ENCODE measurements at places on chromosomes 7 and 10.

GRCh38 chr10:62498271-62498670, 124.1 kb downstream of the ZNF365 start:
- DNase-seq: no peak

GRCh38 chr10:113305871-113306270, 247.0 kb upstream of the HABP2 start:
- no peak for DNase-seq

DNA sequence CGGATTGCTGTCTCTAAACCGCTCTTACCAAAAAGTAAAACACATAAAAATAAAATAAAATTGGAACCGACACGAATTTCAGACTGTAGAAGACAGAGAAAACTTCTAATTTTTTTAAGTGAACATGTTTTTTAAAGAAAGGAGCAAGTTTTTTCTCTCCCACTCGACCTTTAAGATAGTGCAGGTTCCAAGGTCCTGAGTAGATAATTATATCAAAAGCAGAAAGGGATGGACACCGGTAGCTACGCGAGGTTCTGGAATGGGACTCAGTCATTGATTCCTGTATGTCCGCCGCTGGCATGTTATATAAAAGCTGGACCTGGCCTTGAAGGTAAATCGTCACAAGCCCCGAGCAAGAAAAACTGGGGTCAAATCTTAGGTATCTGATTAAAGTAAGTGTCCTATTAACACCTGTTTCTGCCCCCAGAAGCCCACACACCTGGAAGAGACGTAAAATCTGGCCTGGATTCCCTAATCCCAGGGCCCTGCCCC, 462 bp upstream of the CISD1 start:
- no peak for DNase-seq

- no peak for DNase-seq
Measured at GRCh38 chr10:132806561-132807003, 20.6 kb upstream of the NKX6-2 start.

- DNase-seq: no peak
Measured at GRCh38 chr7:16484453-16485158, 19.1 kb upstream of the SOSTDC1 start.

- no peak for DNase-seq
Measured at GRCh38 chr10:69851306-69851705, 49.6 kb downstream of the COL13A1 start.

- DNase-seq: no peak
Measured at GRCh38 chr7:151415375-151416105, 5.7 kb upstream of the WDR86 start.

GRCh38 chr7:111324228-111324627, 233.3 kb downstream of the LRRN3 start:
- DNase-seq: no peak

- DNase-seq: no peak
Measured at GRCh38 chr7:132687981-132688383, 111.7 kb upstream of the PLXNA4 start.

GRCh38 chr10:130956251-130956650, 355.3 kb downstream of the TCERG1L start:
- no peak for DNase-seq

GRCh38 chr7:99997545-99998137, 17.8 kb upstream of the ZKSCAN1 start:
- DNase-seq: no peak

- DNase-seq: no peak
Measured at GRCh38 chr7:40579401-40579800, 444.6 kb downstream of the SUGCT start.

DNA sequence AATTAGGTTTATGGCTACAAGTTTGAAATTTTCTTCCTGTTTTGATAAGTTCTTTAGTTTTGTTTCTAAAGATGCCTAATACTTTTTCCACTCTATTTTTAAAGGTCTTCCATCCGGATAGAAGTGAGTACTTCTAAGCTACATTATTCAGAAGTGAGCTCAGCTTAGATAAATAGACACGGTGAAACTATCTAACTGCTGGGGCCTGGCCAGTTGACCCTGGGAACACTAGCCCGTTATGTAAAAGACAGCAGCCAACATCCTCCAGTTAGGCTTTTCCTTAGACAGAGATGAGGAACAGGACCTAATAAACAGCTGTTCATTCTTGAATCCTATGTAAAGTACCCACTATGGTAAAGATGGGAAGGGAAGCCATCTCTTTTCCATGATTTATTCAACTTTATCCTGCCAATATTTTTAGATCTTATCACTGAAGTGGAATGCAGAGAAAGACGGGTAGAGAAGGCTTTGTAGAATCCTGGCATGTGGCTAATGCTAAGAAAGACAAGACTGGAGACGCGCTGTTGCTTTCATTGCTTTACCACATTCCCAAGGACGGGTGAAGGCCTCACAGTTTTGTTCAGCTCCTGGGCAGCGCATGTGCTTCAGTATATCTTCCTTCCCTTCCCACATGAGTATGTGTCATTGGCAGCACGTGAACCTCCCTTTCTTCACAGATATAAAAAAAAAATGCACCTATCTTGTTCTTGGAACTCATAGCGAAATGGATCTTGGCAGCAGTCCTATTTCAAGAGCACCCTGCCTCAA, 340.0 kb upstream of the MEOX2 start:
- DNase-seq: no peak

DNA sequence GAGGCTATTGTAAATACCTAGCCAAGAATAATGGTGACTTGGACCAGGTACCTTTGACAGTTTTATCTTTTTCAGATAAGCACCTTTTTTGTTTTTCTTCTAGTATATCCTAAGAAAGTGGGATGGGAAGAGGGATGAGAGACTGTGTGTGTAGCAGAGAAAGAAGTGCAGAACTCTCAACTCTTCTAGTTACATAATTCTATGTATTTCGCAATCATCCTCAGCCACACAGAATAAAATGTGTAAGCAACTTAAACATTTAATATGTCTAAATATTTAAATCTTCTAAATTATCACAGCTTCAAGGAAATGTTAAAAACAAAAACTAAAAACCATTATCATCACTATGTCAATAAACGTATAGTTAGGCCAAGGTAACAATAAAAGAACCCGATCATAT, 42.6 kb upstream of the GSAP start:
- DNase-seq: no peak

DNA sequence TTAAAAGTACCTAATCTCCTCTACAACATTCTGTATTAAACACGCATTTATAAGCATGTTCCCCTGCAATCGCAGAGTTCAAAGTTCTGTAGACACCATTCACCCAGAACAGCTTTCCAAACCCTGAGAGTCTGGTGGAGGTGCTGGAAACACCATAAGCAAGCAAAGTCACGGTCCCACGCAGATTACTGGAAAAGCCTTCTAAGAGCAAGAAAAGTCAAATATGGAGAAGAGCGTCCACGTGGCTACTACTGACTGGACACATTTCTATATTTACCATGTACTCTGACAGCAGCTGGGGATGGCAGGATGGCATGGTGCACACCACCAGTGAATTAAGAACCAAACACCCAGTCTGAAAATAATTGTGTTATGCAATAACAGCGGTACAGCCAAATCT, 97.7 kb downstream of the PARD3 start:
- no peak for DNase-seq

GRCh38 chr10:84087202-84087601, 52.1 kb upstream of the GHITM start:
- DNase-seq: no peak

- DNase-seq: no peak
Measured at GRCh38 chr7:110827936-110828335, 263.0 kb upstream of the LRRN3 start.

DNA sequence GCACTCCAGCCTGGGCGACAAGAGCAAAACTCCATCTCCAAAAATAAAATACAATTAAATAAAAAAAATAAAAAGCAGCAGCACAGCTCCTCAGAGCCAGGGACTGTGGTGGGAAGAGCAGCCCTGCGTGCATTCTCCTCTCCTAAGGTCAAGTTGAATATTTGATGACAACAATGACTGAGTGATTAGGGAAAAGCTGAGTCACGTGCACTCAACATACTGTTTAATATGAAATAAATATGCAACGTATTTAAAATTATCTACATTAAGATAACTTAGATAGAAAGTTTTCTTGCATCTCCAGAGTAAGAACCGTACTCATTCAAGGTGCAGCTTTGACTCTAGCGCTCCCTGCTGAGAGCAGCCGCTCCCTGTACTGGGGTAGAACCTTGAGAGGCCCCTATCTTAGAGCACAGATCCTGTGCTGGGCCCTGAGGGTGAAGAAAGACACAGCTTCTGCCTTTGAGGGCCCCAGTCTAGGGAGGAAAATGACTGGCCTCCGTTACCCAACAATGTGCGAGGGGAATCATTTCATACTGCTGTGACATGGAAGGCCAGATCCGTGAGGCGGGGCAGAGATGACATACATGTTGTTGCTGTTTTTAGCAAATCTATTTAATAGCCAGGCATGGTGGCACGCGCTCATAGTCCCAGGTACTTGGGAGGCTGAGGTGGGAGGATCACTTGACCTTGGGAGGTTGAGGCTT, 81.1 kb downstream of the SVIL start:
- no peak for DNase-seq

- DNase-seq: no peak
Measured at GRCh38 chr10:73935895-73936294, 25.0 kb downstream of the PLAU start.

- no peak for DNase-seq
Measured at GRCh38 chr7:44258865-44259546, 58.2 kb downstream of the YKT6 start.

- no peak for DNase-seq
Measured at GRCh38 chr10:121078036-121078435, 226.9 kb downstream of the WDR11 start.

- DNase-seq: no peak
Measured at GRCh38 chr10:62684911-62685310, 119.6 kb upstream of the ADO start.
